ENCODE measurements at places on chromosomes 7 and 10.

GRCh38 chr10:100025576-100025975 is 15.8 kb upstream of the DNMBP start:
- no peak for DNase-seq

DNA sequence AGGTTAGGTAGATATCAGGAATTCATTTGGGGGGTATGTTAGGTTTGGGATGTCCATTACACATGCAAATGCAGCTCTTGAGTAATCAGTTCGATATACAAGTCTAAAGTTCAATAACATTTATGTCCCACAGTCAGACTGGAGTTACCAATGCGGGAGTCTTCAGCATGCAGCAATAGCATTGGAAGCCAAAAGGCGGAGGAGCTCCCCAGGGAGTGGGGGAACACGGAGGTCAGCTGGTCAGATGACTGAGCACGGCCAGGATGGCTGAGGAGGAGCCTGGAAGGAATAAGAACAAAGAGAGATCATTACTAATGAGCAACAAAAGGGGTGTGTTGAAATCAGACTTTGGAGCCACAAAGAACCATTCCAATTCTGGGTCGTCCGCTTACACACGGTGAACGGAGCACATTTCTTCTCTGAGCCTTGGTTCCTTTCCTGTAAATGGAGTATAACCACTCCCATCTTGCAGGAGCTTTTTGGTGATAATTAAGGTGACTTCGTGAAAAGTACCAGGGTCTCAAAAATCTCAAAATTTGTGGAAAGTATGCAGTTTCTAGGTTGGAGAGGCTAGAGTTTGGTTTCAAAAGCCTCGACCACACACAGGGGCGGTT is 478 bp upstream of the ZNF22 start:
- DNase-seq: no peak

GRCh38 chr7:131890176-131890575 is 333.7 kb upstream of the PODXL start:
- no peak for DNase-seq

GRCh38 chr7:83301416-83301815 is 138.7 kb upstream of the PCLO start:
- no peak for DNase-seq

DNA sequence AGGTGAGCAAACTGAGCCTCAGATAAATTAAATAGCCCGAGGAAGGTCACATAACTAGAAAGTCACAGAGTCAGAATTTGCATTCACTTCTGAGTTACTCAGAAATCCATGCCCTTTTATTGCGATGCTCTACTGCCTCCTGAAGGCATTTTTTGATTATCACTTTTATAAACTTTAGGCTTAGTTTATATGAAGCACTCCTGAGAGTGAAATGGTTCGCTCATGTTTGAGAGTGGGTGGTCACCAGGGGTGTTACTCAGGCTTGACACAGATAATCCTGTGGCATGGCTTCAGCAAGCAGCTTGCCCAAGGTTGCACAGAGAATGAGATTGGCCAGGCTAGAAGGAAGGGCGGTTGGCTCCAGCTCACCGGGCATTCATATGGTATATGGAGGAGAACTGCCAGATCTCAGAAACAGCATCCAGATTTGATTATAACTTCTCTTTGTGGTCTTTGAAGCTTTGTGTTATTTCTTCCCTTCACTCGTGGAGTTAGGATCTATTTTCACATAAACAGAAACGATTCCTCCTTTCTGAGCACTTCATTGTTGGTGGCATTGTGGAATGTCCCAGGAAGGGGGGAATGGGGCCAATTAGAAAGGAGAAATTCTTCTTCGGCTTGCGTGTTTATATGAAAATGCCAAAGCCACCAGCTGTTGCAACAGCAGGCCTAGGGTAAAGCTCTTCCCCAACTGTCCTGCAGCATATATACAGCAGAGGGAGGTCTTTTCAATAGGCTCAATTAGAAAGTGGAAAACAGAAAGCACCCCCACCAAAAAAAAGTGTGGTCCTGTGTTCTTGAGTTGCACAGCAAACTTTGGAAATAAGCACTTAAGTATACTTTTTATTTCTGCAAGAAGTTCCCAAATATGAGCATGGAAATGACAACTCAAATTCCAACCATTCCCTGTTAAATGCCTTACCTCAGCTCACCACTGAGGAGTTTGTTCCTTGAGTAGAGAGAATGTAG is 628.8 kb downstream of the SUGCT start:
- DNase-seq: no peak

- DNase-seq: no peak
Observed at GRCh38 chr10:71715026-71715425, 4.6 kb downstream of the C10orf105 start.

DNA sequence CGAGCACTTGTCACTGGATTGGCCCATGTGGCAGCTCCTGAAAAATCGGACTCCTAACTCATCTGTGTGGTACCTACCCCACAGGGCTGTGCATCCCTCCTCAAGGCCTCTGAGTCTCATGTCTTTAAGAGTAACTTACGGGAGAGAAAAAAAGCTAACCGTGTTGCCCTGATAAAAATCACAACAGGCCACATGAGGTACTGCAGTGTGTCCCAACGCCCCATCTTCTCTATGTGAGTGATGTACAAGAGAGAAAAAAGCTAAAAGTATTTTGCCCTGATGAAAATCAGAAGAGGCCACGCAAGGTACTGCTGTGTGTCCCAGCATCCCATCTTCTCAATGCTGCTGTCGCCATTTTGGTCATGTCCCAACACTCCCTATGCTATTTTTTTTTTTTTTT is 41.2 kb upstream of the ADRB1 start:
- no peak for DNase-seq

GRCh38 chr10:102148275-102148674 is 3.9 kb upstream of the NOLC1 start:
- DNase-seq: no peak

DNA sequence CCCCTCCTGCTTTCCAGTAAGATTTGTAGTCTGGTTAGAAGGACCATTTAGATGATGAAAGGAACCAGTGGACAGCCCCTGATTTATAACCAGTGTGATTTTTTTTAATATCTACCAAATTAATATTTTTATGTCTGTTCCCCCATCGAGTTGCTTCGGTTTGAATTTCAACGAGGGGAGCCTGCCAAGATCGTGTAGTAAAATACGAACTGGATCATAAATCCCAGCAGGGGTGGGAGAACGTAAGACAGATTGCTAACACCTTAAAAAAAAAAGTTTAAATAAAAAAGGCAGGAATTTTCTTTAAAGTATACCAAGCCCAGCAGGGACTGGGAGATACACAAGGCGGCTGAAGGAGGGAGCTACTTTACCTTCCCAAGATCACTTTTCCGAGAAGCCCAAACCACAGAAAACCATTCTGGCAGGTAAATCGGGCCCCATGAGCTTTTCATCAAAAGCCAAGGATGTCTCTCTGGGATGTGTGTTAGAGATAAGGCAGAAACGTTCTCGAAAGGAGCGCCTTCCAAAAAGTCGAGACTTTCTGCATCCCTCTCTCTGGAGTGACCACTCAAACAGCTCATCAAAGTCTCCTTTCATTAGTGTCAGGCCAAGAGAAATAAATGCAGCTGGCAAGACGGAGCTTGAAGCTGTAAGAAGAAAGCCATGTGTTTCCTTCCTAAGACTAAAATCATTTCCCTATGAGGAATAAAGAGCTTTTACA is 270.5 kb upstream of the NFE2L3 start:
- no peak for DNase-seq

GRCh38 chr7:36623247-36623646 is 101.0 kb downstream of the AOAH start:
- DNase-seq: no peak

- no peak for DNase-seq
Observed at GRCh38 chr10:19563388-19564141, 252.7 kb upstream of the PLXDC2 start.

- no peak for DNase-seq
Observed at GRCh38 chr7:149353739-149354504, 91.9 kb downstream of the ZNF783 start.

DNA sequence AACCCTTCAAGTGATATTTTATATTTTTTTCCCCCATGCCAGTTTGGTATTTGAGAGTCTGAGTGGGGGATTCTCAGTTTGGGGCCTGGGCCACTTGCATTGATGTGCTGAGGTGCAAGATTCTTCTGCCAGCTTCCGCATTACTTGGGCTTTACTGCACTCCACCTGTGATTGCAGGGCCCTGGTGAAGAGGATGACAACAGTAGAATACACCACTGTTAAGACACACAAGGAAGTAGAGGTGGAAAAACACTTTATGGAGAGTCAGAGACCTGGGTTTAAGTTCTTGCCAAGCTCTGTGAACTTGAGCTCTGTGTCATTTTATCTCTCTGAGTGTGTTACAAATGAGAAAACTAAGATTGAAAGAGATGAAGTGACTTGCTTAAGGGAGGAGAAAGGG is 209.4 kb downstream of the LRMDA start:
- no peak for DNase-seq
